NCI-H1092 treated with DMSO at 0.1 percent for 48 hours (cell line): ENCODE measurements at places on chromosomes 1 and 21.

DNA sequence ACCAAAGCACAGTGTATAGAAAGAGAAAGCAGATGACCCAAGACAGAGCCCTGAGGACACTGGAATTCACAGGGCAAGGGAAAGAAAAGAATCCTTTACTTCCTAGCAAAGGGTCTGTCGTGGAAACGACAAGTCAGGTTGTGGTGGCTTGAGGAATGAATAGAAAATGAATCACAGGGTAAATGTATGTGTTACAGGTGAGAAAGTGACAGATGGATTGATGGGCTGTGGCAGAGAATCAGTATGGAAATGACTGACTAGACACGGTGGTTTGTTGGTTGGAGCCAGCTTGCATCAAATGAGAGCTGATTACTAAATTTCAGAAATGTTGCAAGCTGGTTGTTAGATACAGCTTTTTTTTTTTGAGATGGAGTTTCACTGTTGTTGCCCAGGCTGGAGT is 46.9 kb downstream of the PTP4A2 start:
- DNase-seq = no peak

GRCh38 chr1:157868654-157869053 is 27.0 kb upstream of the CD5L start:
- no peak for DNase-seq

DNA sequence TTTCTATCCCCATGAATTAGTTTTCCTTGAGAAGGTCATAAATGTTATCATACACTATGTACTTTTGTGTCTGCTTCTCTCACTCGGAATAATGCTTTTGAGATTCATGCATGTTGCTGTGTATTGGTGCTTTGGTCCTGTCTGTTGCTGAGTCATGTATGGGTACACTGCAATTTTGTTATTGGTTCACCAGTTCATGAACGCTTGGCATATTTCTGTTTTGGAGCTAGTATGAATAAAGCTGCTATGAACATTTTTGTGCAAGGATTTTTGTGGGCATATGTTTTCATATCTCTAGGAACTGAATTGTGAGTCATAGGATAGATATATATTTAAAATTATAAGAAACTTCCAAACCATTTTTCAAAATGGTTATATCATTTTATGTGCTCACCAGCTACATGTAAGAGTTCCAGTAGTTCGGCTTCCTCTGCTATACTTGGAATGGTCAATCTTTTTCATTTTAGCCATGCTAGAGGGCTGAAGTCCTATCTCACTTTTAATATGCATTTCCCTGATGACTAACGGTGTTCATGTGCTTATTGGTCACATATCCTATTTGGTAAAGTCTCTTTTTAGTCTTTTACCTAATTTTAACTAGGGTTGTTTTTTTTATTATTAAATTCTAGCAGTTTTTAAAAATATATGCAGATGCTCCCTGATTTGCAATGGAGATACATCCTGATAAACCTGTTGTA is 38.2 kb downstream of the ETS2 start:
- no peak for DNase-seq

- no peak for DNase-seq
These were observed 68.7 kb downstream of the MORN1 start for GRCh38 chr1:2322581-2323211.

DNA sequence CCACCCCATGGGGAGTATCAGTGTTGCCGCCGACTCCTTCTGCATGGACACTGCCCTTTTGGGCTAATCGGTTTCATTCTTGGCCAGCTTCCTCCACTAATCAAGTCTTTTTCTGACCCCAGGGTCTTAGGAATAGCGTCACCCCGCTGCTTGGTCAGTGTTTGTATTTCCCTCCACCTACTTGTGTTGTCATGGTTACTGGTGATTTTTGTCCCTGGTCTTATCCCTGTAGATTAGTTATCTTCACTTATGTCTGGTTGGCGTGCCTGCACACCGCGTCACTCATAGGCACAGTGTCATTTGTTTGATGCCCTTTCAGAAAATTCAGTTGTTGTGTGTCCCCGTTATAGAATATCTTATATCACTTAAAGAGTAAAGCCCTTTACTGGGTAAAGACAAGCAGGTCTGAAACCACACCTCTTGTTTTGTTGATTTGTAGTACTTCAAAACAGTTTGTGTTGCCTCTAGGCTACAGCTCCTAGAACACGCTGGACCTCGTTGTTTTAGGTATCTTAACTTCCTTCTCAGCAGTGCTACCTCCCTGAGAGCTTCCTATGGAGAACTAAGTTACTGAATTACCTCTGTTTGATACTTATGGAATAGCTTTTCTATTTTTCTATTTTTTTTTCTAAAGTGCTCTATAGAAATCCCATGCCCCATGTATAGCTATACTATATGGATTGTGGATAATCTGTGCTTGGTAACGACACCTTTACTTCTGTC is 868 bp downstream of the PPP1R12B start:
- DNase-seq = no peak

- no peak for DNase-seq
These were observed 228.0 kb downstream of the TOMM20 start for GRCh38 chr1:234900595-234900994.

- DNase-seq = no peak
These were observed 1409.4 kb downstream of the MRPL39 start for GRCh38 chr21:24197923-24198322.

GRCh38 chr1:101394041-101394440 is 157.2 kb downstream of the S1PR1 start:
- no peak for DNase-seq

DNA sequence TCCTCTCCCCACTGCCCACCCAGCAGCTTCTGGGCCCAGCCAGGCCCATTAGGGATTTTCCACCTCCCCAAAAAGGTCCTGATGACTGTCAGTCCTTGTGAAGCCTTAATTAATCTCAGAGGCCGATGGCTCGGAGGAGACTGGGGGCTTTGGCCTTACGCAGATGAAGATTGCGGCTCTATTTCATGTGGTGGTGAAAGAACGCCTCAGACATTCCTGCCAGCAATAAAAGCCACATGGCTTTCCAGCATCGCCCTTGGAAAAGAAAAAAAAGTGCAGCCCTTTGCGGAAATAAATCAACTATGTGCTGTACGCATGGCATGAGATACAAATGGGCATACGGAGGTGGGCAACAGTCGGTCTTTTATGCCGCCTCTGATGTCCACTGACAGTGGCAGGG is 6.6 kb upstream of the RUNX3 start:
- DNase-seq = no peak

DNA sequence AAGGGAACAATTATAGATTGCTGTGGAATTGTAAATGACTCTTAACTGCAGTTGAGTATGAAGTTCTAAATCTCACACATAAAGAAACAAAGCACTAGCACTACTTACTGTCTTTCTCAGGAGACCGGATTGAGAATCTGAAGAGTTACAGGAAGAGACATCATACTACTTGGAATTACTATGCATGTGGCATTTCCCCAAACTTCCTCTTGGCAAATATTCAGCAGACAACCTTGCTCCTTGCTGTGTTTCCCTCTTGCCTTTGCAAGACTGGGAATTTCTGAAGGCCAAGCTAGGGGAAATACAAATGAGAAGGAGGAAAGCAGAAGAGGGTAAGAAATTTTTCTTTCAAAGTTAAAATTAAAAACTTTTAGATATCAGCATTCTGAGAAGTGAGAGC is 173.6 kb upstream of the KCTD3 start:
- no peak for DNase-seq

DNA sequence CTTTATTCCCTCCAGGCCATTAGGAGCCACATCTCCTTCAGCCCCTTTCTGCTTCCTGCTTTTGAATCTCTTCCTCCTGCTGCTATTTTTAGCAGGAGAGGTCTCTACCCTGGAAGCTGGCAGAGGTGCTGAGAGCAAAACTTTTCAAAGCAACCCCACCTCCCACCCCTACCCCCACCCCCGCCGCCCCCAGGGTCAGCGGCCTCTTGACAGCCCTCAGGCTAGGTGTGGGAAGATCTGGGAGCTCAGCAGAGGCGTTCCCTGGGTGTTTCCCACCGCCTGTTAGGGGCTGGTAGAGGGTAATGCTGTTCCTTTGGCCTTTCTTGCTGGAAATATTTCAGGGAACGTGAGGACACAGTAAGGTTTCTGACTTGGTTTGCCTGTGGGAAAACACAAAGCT is 112.5 kb upstream of the CACHD1 start:
- no peak for DNase-seq

GRCh38 chr1:116231752-116232151 is 120.6 kb downstream of the MAB21L3 start:
- DNase-seq = no peak

- DNase-seq = no peak
These were observed 9.3 kb upstream of the PHGDH start for GRCh38 chr1:119702384-119702783.

GRCh38 chr1:93196591-93196990 is 16.1 kb downstream of the CCDC18 start:
- no peak for DNase-seq

- DNase-seq = no peak
These were observed 441.6 kb downstream of the OMA1 start for GRCh38 chr1:58104960-58105359.

GRCh38 chr21:46660505-46660904 is 25.0 kb downstream of the PRMT2 start:
- no peak for DNase-seq

- DNase-seq = no peak
These were observed 32.5 kb downstream of the IQGAP3 start for GRCh38 chr1:156539818-156540355.

- no peak for DNase-seq
These were observed 21.3 kb downstream of the HNRNPR start for GRCh38 chr1:23322770-23323169.

DNA sequence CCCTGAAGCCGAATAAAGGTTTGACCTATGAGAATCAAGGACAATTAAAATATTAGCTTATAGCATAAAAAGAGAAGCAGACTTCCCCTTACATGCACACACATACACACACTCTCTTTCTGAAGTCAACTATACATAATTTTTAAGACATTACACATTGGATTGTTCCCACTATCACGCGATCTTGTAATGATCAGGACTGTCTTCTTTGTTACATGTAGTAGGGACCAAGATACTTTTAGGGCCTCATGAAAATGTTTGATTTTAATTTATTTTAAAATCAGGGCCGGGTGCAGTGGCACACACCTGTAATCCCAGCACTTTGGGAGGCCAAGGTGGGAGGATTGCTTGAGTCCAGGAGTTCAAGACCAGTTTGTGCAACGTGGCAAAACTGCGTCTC is 16.4 kb upstream of the IRF2BP2 start:
- no peak for DNase-seq

- no peak for DNase-seq
These were observed 29.3 kb downstream of the ATP1A1 start for GRCh38 chr1:116402333-116402732.

DNA sequence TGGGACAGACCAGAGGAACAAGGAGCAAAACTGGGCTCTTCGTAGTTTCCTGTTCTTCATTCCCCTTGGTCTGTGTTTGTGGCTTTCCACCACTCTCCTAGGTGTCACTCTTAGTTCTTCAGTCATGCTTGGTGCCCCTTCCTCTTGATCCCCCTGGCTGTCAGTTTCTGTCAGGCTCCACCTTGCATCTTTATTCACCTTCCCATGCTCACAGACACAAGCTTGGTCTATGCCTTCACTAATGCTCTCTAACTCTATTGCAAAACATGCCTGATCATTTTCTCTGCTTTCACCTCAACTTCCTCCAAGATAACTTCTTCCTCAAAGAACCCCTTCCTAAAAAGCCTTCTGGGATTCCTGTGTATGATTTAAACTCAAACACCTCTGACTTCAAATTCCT is 122.9 kb downstream of the GLUL start:
- DNase-seq = no peak

GRCh38 chr1:57307392-57308170 is 116.3 kb downstream of the DAB1 start:
- no peak for DNase-seq

DNA sequence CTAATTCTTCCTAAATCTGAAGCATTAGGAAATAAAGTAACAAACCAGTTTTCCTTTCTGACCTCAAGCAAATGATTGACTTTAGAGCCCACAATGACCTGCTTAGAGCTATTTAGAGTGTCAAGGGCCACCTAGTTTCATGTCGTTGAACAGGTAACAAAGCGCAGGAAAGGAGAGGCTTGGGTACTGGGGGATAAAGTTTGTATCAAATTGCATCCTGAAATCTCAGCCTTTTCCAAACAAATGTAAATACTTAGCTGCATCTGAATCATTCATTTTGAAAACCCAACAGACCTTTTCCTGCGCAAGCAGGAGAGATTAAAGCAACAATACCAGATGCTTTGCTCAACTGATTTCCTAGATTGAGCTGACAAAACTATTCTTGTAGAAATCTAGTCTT is 121.2 kb downstream of the NRIP1 start:
- DNase-seq = peak; percentile 10

- no peak for DNase-seq
These were observed 15.1 kb upstream of the JUN start for GRCh38 chr1:58798910-58799442.

- DNase-seq = no peak
These were observed 34.6 kb upstream of the GRIK3 start for GRCh38 chr1:37068897-37069296.

DNA sequence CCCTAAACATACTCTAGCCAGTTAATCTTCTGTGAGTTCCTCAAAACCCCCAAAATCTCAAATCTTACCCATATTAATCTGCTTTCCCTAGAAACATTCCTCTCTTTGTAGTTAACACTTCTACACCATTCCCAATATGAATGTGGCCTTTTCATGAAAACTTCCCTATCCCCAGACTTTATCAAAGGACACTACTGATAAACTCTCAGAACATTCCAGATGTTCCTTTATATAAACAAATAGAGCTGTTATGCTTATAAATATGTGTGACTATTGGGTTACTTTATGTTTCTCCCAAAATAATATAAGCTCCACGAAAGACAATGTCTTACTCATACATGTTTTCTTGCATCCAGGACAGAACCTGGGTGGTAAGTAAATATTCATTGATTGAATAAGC is 205.4 kb upstream of the NFIA start:
- DNase-seq = no peak

- no peak for DNase-seq
These were observed 11.7 kb upstream of the SUMO3 start for GRCh38 chr21:44829507-44830092.

DNA sequence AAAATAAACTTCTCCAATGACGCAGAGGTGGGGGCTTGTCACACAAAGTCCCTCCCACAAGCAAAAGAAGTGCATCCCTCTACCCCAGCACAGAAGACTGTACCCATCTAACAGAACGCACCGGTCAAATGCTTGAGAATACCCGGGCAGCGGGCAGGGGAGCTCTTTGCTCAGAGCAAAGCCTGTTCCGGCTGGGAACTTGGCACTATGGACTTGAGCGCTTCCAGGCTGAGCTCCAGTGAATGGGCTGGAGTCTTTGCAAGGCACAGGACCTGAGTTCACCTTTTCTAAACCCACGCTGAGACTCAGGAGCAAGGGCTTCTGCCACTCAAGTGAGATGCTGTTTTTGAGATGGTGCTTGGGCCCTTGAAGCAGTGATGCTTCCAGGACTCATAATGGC is 20.3 kb downstream of the RHBG start:
- no peak for DNase-seq

GRCh38 chr1:21534674-21535378 is 25.6 kb downstream of the ALPL start:
- peak; percentile 61 for DNase-seq

- no peak for DNase-seq
These were observed 6.7 kb downstream of the MTHFR start for GRCh38 chr1:11799099-11799498.

GRCh38 chr1:229231754-229232119 is 39.2 kb upstream of the RAB4A start:
- DNase-seq = no peak

GRCh38 chr1:168792592-168793125 is 63.7 kb upstream of the DPT start:
- no peak for DNase-seq
